IMR-90 (cell line): ENCODE measurements at places on chromosomes 2 and 18. TPM values are rescaled to one million over a fixed set of nuclear protein-coding genes. Genes with fewer than 3 reads are reported as not detected.

- DNase-seq = peak; percentile 35
These were observed 45.1 kb downstream of the HDAC4 start for GRCh38 chr2:239355724-239356123.

DNA sequence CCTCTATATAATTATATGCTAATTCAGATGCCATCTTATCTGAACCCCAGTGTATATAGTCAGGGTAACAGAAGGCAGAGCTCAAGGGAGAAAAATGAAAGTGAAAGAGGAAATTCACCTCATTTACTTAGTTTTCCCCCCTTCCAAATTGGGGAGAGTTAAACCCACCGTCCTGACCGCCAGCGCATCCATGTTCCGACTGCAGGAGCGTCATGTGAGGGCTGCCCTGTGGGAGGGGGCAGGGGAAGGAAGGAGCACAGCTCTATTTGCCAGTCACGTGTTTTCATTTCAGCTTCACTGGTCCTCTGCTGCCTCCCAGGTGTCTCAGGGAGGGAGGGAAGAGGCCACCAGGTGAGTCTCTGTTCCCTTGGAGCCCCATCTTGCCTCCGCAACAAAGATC, 13.2 kb downstream of the CNNM4 start:
- no peak for DNase-seq

DNA sequence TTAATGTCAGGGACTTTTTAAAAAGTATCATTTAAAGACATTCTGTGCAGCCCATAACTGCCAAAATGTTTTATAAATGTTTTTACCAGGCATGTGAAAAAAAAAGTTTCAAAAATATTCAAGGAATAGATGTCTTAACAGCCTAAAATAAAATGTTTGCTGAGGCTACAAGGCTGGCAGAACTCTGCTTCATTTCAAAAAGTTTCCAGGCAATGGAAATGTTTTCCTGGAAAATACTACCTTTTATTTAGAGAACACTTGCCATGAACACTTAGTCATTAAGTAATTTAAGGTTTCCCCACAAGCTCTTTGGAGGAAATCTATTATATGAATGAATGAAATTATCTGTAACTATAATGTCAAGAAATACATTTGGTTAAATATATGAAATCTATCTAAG, 68.8 kb downstream of the THADA start:
- no peak for DNase-seq

EGR4 gene
- total RNA-seq = not detected in 2 replicates

- DNase-seq = peak; percentile 97
These were observed 6.3 kb downstream of the RAB12 start for GRCh38 chr18:8615397-8616027.

LIMS4 gene
- 2.5 and 3.6 TPM in 2 replicates for total RNA-seq

- DNase-seq = no peak
These were observed 63.9 kb upstream of the PHLPP1 start for GRCh38 chr18:62651276-62652056.

ATP8B1 gene
- 136 and 170 TPM in 2 replicates for total RNA-seq

SLC38A11 gene
- total RNA-seq = under 0.01 and 0.18 TPM in 2 replicates

TMEM37 gene
- total RNA-seq = under 0.01 TPM in 1 of 2 replicates, not detected in the other

- no peak for DNase-seq
These were observed 68.5 kb upstream of the ITGA6 start for GRCh38 chr2:172358691-172359556.

DNA sequence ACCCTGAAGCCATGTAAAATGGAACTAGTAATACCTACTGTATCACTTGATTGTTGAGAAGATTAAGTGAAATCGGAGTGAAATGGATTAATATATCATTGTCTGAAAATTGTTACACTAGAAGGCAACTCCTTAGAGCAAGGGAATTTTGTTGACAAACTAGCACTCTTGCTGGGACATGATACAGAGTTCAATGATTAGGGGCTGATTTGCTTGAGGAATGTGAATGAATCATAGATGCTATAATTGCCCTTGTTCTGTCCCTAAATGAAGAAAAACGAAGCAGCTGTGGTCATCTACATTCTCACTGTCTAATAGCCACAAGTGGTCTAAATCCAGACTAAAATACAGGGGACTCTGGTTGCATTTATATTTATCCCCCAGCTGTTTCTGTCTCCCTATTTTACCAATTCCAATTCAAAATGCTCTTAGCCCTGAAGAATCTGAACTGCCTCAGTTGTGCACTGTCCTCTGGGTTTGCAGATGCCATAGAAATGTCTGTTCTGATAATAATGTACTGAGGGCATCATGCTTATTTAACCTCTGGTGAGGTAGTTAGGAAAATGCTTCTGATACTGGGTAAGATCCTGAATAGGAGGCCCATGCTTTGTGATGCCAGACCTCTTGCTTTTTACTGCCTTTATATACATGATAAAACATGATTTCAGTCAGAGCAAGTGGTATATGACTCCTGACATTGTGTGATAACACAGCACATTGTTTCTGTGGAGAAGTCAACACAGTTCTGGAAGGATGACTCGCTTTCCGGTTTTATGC, 382.1 kb downstream of the NRXN1 start:
- peak; percentile 56 for DNase-seq

NEU4 gene
- total RNA-seq = not detected in 2 replicates

GRCh38 chr2:164014068-164014731, 278.4 kb upstream of the FIGN start:
- DNase-seq = no peak

DNA sequence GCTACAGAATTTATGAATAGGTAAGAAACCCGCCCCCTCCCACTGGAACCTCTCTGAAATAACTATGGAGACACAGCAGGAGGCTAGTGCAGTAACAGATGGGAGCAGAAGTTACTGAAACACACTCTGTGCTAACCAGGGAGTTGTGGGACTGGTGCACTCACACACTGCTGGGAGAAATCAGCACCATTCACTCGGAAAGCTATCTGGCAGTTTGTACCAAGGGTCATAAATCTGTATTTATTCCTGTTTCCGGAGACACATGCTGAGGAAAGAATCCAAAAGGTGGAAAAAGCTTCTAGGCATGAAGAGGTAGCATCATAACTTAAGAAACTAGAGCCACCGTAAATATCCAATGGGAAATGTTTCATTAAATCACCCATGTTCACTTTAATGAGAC, 39.9 kb downstream of the TGFA start:
- DNase-seq = no peak

PAIP2B gene
- 0.18 and 0.28 TPM in 2 replicates for total RNA-seq

DNA sequence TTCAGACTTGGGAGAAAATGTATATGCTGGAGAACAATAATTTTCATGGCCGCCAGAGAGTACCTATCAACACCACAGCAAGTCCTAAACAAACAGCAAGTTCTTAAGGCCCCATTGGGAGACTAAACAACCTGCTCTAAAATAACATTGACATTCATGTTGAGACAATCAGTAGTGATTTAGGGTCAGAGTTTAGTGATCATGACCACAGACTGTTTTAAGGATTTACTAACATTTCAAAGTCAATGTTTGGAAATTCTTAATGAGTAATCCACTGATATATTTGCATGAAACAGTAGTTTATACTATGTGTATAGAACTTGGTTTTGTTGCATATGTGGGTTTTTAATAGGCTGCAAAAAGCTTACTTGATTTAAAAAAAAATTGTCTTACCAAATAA, 34.7 kb downstream of the RASGRP3 start:
- DNase-seq = peak; percentile 88

GAL3ST2 gene
- total RNA-seq = not detected in 2 replicates

GRCh38 chr18:59929621-59930295, 30.0 kb downstream of the PMAIP1 start:
- peak; percentile 52 for DNase-seq

VIL1 gene
- not detected in 2 replicates for total RNA-seq

- no peak for DNase-seq
These were observed 45.8 kb downstream of the STK17B start for GRCh38 chr2:196125596-196125995.

DNA sequence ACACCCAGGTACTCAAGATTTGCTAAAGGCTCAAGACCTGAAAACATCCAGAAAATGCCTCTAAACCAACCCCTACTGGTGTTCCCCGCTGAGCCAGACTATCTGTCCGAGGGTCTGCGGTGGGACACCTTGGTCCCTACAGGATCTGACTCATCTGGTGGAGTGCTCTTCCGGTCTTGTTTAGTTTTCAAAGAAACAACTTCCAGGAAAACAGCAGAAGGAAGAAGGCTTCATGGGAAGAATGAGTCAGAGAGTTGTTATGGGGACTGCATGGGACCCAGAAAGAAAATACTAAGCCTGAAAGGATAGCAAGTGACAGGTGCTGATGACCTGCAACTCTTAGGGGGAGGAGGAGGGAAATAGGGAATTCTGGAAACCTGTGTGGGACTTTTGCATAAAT, 41.3 kb downstream of the ZFP36L2 start:
- peak; percentile 21 for DNase-seq

- no peak for DNase-seq
These were observed 64.1 kb downstream of the SLC66A2 start for GRCh38 chr18:79887181-79888000.

DNA sequence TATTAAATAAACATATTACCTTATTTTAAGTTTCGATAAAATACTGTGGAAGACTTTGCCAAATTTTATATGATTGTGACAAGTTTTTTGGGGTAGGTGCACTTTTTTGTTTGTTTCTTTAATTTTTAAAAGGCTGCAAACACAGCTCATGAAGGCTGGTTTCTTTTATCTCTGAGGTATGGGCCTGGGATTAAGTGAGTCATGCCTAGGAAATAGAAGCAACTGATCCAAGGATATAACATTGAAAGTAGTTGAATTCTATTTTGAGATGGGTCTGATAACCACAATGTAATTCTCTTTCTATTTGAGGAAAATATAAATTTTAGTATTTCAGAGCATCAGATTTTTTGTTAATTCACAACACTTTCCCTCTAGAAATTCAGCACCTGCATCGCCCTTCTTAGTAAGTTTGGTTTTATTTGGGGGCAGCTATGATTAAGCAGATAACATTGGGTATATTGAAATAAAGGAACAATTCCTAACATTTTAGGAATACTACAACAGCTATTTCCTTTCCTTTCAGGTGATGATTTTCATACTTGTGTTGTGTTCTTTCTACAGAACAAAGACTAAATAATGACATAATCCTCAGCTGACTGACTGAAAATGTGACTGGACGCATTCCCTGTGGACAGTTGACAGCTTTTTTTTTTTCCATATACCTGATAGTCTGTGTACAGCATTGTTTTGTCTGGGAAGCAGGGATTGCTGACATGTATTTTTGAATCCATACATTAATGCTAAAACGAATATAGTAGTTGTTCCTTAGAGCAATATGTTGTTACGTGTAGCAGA, 16.8 kb downstream of the RBM45 start:
- DNase-seq = peak; percentile 32

ANO7 gene
- total RNA-seq = 0.36 and 0.56 TPM in 2 replicates

DNA sequence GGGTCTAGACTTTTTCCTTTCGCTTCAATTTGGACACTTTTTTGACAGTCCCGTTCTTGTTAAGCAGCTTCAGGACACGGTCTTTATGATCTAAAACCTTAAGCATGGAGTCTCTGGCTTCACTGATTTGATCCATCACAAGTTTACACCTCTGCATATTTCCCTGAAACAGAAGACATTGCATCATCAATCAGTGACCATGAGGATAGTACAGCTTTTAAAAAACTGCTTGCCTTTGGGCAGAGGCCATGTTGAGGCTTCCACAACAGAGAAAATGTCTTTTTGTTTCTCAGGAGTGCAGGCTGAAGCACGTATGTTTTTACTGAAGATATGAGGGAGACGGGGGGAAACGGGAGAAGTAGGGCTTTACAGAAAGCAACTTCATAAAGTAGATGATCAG, 56.2 kb upstream of the AMMECR1L start:
- DNase-seq = no peak

GRCh38 chr2:25808006-25808383, 70.3 kb downstream of the ASXL2 start:
- DNase-seq = peak; percentile 65

- no peak for DNase-seq
These were observed 16.3 kb downstream of the ABCB11 start for GRCh38 chr2:169014780-169015179.
